ENCODE measurements at places on chromosomes 4 and X.

DNA sequence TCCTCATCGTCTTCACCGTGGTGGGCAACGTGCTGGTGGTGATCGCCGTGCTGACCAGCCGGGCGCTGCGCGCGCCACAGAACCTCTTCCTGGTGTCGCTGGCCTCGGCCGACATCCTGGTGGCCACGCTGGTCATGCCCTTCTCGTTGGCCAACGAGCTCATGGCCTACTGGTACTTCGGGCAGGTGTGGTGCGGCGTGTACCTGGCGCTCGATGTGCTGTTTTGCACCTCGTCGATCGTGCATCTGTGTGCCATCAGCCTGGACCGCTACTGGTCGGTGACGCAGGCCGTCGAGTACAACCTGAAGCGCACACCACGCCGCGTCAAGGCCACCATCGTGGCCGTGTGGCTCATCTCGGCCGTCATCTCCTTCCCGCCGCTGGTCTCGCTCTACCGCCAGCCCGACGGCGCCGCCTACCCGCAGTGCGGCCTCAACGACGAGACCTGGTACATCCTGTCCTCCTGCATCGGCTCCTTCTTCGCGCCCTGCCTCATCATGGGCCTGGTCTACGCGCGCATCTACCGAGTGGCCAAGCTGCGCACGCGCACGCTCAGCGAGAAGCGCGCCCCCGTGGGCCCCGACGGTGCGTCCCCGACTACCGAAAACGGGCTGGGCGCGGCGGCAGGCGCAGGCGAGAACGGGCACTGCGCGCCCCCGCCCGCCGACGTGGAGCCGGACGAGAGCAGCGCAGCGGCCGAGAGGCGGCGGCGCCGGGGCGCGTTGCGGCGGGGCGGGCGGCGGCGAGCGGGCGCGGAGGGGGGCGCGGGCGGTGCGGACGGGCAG is 792 bp downstream of the ADRA2C start:
- no peak for DNase-seq

DNA sequence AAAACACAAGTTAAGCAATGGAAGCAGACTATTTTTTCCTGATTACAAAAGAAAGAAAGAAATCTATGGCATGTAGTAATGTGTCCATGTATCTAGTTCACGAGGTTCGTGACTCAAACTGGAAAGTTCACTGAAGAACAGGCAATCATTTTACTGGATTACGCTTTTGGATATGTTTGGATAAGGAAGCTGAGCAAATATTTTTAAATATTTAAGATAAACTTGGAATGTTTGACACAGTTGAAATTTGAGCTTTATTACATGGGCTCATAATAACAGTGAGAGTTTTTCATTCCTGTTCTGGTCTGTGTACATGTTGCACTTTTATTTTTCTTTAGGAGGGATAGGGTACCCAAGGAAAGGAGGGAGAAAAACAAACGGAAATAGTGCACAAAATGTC is 244.2 kb upstream of the GK2 start:
- no peak for DNase-seq

DNA sequence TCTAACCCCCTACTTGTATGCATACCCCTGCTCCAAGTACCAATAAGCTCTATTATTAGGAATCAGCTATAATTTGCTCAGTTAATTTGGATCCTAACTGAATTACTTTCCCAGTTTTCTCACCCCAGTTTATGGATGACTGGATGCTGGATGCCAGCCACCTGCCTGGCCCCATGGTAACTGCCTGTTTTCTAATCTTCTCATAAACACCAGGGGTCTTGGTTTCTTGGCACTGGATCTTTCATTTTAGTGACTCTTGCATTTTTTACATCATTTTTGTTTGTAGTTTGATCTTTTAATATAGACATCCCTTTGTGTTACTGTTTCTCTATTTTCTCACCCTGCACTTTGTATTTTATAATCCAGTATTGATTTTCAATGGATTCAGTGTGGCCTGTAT is 246.8 kb downstream of the ADGRL3 start:
- no peak for DNase-seq

DNA sequence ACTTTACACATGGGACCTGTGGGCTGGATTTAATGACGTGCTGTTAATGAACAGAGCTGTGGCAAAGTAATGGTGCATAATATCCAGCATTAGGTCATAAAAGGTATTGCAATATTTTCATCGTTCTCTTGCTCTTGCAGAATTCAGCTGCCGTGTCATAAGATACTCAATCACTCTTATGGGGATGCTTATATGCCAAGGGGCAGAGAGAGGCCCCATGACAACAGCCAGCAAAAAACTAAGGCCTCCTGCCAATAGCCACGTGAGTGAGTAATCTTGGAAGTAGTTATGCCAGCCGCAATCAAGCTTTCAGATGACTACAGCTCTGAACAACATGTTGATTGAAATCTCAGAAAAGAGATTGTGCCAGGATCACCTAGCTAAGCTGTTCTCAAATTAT is 616.9 kb downstream of the FSTL5 start:
- DNase-seq = no peak

DNA sequence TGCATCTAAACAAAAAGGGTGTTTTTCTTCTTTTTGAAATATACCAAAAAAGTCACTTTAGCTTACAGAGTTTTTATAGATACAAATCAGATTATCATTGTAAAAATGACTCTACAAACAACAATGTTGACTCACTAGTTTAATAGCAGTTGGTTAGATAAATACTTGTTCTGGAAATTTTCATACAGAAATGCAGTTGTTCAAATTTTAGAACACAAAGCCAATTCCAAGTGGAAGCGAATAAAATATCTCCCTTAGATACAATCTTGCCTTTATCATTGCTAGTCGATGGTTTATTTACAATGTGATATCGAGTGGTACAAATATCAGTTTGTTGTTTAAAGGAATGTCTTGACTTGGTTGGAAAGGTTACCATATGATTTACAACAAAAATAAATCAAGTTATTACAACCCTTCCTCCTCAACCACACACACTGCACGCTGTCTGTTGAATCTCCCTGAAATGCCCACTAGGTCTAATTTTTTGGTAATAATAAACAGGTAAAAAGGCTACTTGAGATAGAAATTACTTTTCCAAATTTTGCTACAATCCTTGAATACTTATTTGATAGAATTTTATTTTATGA is 114.8 kb downstream of the CDS1 start:
- DNase-seq = no peak

Data from suppressor macrophage treated with lipopolysaccharide for 1 hour (primary cell).